Esophagus squamous epithelium (tissue), 5 donors: ENCODE measurements at places on chromosomes 2 and 18. TPM values are rescaled to one million over a fixed set of nuclear protein-coding genes. Genes with fewer than 3 reads are reported as not detected.

DNA sequence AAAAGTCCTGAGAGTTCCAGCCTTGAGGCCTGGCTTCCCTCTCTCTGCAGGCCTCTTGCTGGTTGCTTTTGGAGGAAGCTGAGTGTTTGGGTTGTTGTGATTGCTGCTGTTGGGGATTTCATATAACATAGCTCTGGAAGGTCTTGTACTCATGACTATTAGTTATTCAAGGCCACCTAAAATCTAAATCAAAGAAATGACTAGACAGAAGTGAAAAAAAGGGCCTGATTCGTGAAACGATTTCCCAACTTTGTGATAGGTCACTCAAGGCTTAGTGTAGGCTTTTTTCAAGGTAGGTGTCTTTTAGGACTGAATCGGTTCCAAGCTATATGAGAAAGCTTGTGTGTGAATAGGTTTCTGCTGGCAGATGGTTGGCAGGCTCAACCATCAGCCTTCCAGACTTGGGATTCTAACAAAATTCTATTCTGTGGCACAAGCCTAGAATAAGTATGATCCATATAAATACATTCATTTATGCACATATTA lies 164.4 kb downstream of the FMNL2 start:
- no peak overlapping the region for H3K4me3 ChIP-seq
- no peak for DNase-seq
- H3K36me3 ChIP-seq: no peaks in the 10 kb centered on the region

- no peaks in the 10 kb centered on the region for H3K27me3 ChIP-seq
- H3K4me3 ChIP-seq: no peak overlapping the region
- no peak for DNase-seq
Observed at GRCh38 chr2:69190743-69191404, 177.9 kb downstream of the ANTXR1 start.

Gene FHL2
- 89.1 TPM for total RNA-seq

Gene HNMT
- 41.6 TPM for total RNA-seq

Gene MATN3
- total RNA-seq: not detected

DNA sequence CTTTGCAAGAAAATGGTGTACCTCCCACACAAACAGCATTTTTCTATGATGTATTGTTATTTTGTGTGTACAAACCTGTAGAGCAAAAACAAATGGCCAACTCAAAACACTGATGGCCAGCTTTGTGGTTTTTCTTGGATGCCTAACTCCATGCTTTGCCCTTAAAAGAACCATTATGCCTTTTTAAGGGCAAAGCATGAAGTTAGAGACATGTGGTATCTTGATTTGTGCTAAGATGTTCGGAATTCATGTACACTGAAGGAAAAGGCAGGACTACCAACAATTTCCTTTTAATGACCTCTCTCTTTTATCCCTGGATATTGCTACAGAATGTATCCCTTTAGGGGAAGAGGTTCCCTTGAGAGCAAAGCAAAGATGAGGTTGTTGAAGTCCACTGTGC lies 273.6 kb downstream of the SCG2 start:
- H3K27me3 ChIP-seq: no peaks in the 10 kb centered on the region
- no peaks in the 10 kb centered on the region for H3K36me3 ChIP-seq
- no peak overlapping the region for H3K4me3 ChIP-seq

GRCh38 chr2:15640261-15640711 lies 48.6 kb downstream of the DDX1 start:
- no peak overlapping the region for H3K27ac ChIP-seq
- H3K36me3 ChIP-seq: no peaks in the 10 kb centered on the region
- H3K27me3 ChIP-seq: no peaks in the 10 kb centered on the region

Gene RNF125
- total RNA-seq: 10.7 TPM

Gene SLC11A1
- 10.6 TPM for total RNA-seq

Gene FRZB
- 1.7 TPM for total RNA-seq

DNA sequence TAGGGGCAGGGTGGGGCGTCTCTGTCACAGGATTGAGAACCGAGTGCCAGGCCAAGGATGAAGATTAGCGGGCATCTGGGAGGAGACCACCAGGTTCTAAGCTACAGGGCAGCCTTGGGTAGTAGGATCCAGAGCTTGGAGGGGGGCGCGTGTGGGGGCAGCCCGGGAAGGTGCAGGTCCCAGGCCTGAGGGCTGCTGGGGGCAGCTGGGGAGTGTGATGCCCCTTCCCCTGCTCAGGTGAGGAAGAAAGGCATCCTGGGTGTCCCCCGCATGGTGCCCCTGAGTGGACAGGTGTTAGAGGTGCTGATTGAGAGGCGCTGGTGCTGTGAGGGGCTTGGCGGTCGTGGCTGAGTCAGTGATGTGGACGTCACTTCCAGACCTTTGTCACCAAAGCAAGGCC lies 33.9 kb upstream of the MBP start:
- H3K4me3 ChIP-seq: no peak overlapping the region
- peaks cover 21% of the 10 kb centered on the region for H3K27me3 ChIP-seq
- H3K4me1 ChIP-seq: no peaks in the 10 kb centered on the region
- no peak overlapping the region for H3K27ac ChIP-seq
- no peak for DNase-seq
- no peaks in the 10 kb centered on the region for H3K36me3 ChIP-seq

Gene CKAP2L
- 8.0 TPM for total RNA-seq

DNA sequence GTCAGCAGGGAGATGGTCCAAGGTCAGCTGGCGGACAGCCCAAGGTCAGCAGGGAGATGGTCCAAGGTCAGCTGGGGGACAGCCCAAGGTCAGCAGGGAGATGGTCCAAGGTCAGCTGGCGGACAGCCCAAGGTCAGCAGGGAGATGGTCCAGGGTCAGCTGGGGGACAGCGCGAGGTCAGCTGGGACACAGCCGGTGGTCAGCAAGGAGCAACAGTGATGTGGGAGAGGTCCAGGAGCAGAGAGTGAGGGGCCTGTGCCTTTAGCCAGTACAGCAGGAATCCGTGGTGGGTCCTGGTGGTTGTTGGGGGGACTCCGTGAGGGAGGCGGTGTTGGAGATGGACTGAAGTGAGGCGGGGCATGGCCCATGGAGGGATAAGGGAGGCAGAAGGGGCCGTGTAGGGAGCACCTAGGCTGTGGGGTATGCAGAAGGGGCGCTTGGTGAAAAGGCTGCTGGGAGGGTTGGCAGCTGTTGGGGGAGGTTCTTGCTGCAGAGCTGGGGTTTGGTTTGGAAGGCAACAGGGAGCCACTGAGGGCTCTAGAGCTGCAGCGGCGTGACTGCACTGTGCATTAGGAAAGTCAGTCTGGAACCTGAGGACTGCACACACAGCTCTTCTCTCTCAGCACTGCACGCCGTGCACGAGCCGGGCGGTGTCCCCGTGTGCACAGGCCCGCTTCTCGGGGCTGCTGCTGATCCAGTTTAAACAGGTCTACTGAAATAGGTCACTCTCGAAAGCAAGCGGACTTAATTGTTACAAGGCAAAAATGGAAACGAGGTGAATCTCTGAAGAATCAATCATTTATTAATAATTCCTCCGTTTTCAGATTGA lies 76.2 kb upstream of the HDAC4 start:
- H3K27me3 ChIP-seq: no peaks in the 10 kb centered on the region
- H3K4me3 ChIP-seq: no peak overlapping the region
- no peaks in the 10 kb centered on the region for H3K36me3 ChIP-seq
- no peak for DNase-seq
- H3K27ac ChIP-seq: no peak overlapping the region

- H3K4me1 ChIP-seq: no peaks in the 10 kb centered on the region
- H3K36me3 ChIP-seq: no peaks in the 10 kb centered on the region
- no peak overlapping the region for H3K27ac ChIP-seq
- no peak for DNase-seq
- H3K4me3 ChIP-seq: no peak overlapping the region
Observed at GRCh38 chr2:150624001-150624401, 136.5 kb upstream of the RND3 start.

- no peak for DNase-seq
- H3K36me3 ChIP-seq: no peaks in the 10 kb centered on the region
- no peaks in the 10 kb centered on the region for H3K27me3 ChIP-seq
- H3K4me3 ChIP-seq: no peak overlapping the region
Observed at GRCh38 chr2:147430408-147430807, 414.4 kb upstream of the ACVR2A start.

Gene C2orf74
- total RNA-seq: 3.2 TPM

- no peak for DNase-seq
- no peak overlapping the region for H3K27ac ChIP-seq
- no peak overlapping the region for H3K4me3 ChIP-seq
- H3K36me3 ChIP-seq: no peaks in the 10 kb centered on the region
- no peaks in the 10 kb centered on the region for H3K27me3 ChIP-seq
Observed at GRCh38 chr2:205657579-205657978, 24.7 kb upstream of the NRP2 start.

DNA sequence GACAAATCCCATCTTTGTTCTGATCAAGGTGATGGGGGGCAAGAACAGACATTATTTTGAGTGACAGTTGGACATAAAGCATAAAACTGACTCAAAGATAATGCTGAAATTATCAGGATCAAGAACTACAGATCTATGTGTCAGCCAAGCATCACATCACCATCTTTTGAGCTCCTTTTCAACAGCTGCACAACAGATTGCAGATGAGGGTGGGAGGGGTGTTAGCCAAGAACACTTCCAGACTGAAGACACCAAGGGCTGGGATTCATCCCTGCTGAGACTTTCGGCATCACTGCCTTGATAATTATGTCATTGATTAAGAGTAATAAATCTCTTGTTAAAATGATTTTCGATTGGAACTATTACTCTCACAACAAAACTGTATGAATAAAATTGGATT lies 191.5 kb upstream of the NETO1 start:
- H3K36me3 ChIP-seq: no peaks in the 10 kb centered on the region
- no peak for DNase-seq
- H3K4me3 ChIP-seq: no peak overlapping the region
- H3K27me3 ChIP-seq: no peaks in the 10 kb centered on the region
- H3K4me1 ChIP-seq: no peaks in the 10 kb centered on the region

GRCh38 chr2:139518321-139518720 lies 738.1 kb upstream of the NXPH2 start:
- no peak overlapping the region for H3K4me3 ChIP-seq
- H3K36me3 ChIP-seq: no peaks in the 10 kb centered on the region
- DNase-seq: no peak
- H3K4me1 ChIP-seq: no peaks in the 10 kb centered on the region
- no peaks in the 10 kb centered on the region for H3K27me3 ChIP-seq

DNA sequence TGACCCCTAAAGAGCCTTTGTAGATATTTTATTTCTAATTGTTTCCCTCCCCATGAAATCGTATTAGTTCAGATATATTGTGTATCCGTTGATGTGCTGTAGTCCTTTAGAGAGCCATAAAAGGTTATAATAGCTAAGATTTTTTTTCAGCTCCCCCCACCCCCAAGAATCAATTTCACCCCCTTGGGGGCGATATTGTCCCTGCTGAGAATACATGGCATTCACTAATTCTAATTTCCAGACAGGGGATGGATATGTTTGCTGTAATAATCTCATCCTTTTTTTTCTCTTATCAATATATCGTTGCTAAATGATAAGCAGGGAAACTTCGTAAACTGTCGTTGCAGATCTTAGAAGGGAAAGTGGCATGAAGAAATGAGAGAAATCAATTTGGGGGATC lies 530.7 kb downstream of the TMEM182 start:
- DNase-seq: no peak
- no peaks in the 10 kb centered on the region for H3K4me1 ChIP-seq
- H3K36me3 ChIP-seq: no peaks in the 10 kb centered on the region
- no peaks in the 10 kb centered on the region for H3K27me3 ChIP-seq
- H3K4me3 ChIP-seq: no peak overlapping the region
- no peak overlapping the region for H3K27ac ChIP-seq
